Stimulated activated CD8-positive, alpha-beta memory T cell treated with anti-CD3 and anti-CD28 coated beads, Interleukin-7, amount 100 ng/mL, for 24 hours (primary cell): ENCODE measurements at places on chromosomes 13 and 19.

GRCh38 chr19:19094513-19094912, 30.7 kb downstream of the SLC25A42 start:
- no peak for DNase-seq

- DNase-seq, result no peak
Observed at GRCh38 chr13:101433895-101434294, 17.6 kb upstream of the NALCN start.

- no peak for DNase-seq
Observed at GRCh38 chr13:91660076-91660415, 261.6 kb downstream of the GPC5 start.

GRCh38 chr13:45102136-45102507, 18.2 kb upstream of the GTF2F2 start:
- no peak for DNase-seq
